ENCODE measurements at places on chromosomes 7 and 10.

- DNase-seq = no peak
Measured at GRCh38 chr7:55336540-55336939, 28.6 kb upstream of the LANCL2 start.

DNA sequence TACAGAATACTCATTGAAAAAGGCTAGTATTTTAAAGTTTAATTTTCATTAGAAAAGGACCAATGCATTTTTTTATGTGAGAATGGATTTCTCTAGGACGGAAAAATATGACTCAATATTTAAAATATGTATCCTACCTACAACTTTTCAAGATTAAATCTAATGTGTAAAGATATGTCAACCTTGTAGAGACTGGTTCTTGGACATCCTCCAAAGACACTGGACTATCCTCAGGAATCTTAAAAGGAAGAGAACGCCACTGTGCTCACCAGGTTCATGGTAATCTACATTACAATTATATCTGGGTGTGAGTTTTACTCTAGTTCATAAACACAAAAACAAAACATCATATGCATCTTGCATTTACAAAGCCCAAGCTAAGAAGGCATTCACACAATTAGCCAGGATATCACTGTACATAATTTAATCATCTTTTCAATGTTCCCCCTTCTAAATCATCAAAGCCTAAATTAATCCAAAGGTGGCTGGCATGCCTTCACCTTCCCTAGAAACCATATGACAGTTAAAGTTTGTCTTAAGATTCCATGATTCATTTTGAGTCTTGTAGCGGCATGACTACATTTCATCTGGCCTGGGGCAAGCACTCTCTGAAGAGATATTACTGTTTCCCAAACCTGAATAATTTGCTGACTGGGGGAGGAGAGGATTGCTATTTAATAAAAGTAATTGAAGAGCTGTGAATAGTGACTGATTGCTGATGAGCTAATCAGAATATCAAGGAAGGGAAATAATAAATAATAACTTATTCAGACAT lies 12.0 kb downstream of the SGCE start:
- no peak for DNase-seq

GRCh38 chr10:99531026-99531695 lies 1.6 kb upstream of the NKX2-3 start:
- no peak for DNase-seq

GRCh38 chr7:121562259-121562658 lies 166.2 kb upstream of the FAM3C start:
- no peak for DNase-seq

DNA sequence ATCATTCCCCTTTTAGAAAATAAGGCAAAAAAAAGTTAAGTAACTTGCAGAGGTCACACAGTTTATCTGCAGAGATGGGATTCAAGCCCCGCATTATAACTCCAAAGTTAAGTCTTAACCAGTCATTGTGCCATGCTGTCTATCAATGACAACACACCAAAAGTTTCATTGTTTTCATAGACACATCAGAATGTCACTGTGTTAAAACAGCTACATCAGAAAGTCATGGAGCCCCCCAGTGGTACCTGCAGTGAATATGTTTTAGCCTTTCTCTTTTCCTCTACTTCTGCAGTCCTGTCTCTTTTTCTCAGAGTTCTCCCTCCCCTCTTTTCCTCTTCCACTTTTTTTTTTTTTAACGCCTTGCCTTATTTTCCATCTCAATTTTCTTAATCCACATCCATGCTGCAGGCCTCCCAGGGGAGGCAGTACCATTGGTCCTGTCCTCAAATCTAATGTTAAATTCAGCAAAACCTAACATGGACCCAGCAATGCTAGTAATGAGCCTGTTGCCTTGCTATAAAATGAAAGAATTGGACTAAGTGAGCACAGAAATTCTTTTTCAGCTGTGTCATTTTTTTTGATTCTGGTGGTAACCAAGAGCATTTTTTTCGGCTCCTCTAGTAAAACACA lies 3.8 kb upstream of the NRCAM start:
- no peak for DNase-seq

DNA sequence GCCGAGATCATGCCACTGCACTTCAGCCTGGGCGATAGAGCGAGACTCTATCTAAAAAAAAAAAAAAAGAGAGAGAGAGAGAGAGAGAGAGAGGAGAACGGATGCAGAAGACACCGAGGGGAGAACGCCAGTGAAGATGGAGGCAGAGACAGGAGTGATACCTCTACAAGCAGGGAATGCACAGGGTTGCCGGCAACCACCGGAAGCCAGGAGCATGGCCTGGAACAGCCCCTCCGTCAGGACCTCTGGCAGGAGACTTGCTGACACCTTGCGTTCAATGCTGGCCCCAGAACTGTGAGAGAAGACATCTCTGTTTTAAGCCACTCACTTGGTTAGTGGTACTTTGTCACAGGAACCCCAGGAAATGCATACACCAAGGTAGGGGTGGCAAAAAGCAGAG lies 38.1 kb upstream of the DUSP5 start:
- no peak for DNase-seq

GRCh38 chr7:150402671-150403321 lies 23.7 kb downstream of the ZNF775 start:
- no peak for DNase-seq

GRCh38 chr7:22771194-22771871 lies 44.3 kb downstream of the IL6 start:
- no peak for DNase-seq

DNA sequence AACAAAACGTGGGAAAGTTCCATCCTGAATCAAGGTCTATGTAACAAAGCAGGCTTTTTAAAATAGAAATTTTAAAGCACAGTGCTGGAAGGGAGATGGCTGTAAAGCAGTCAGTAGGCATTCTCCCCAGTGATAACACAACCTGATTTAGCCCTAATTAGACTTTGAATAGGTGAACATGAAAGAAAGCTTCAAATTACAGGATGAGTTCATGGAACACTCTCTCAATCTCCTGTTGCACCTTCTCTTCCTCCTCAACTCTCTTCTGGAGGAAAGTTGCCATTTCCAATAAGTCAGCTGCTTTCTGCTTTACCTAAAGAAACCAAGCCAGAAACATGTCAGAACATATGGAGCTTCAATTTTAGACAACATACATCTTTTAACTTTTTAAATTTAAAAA lies 20.1 kb downstream of the SFR1 start:
- DNase-seq = no peak

DNA sequence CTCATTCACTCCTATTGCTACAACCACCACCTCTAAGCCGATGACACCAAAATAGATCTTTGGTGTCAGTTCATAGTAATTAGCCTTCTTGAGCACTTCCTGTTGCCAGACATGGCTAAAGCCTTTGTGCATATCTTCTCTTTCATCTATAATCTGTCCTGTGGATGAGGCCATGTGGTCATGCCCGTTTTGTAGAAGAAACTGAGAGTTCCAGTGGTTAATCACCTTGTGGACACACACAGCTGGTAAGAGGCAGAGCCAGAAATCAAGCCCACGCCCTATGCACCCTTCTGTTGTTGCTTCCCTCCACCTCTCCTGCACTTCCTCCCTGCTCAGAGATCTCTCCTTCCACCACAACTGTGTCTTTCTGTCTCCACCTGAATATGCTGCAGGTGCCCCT lies 285.1 kb upstream of the PFKP start:
- no peak for DNase-seq

- no peak for DNase-seq
Measured at GRCh38 chr7:107715531-107715930, 28.4 kb upstream of the CBLL1 start.

GRCh38 chr10:60734226-60734625 lies 44.1 kb upstream of the CDK1 start:
- DNase-seq = no peak

DNA sequence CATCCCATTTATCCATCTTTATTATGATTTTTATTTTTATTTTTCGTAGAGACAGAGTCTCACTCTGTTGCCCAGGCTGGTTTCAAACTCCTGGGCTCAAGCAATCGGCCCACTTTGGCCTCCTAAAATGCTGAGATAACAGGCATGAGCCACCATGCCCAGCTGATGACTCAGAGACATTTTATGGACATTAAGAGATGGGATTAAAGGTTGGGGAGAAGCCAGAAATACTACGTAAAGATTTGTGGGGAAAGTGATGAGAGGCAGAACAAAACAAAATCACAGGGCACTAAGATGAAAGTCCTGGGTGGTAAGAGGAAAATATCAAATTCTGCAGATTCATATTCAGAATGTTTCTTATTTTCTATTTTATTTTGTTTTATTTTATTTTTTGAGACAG lies 7.6 kb downstream of the WNT8B start:
- no peak for DNase-seq

- DNase-seq = no peak
Measured at GRCh38 chr10:88019753-88020152, 156.3 kb downstream of the PTEN start.

DNA sequence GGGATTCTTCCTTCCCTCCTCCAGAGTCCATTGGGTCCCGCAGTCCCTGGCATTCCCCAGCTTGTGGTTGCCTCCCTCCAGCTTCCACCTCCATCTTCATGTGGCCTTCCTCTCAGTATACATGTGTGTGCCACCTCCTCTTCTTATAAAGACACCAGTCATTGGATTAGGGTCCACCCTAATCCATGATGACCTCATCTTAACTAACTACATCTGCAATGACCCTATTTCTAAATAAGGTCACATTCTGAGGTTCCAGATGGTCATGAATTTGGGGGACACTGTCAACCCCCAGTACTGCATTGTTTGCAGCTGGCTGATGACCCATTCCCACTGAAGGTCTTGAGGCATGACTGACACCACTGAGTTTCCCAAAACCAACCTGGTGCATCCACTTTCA lies 99.0 kb downstream of the PTPRE start:
- no peak for DNase-seq

GRCh38 chr7:32259931-32260596 lies 189.9 kb upstream of the PDE1C start:
- no peak for DNase-seq

- no peak for DNase-seq
Measured at GRCh38 chr10:91271886-91272285, 51.4 kb downstream of the PCGF5 start.

DNA sequence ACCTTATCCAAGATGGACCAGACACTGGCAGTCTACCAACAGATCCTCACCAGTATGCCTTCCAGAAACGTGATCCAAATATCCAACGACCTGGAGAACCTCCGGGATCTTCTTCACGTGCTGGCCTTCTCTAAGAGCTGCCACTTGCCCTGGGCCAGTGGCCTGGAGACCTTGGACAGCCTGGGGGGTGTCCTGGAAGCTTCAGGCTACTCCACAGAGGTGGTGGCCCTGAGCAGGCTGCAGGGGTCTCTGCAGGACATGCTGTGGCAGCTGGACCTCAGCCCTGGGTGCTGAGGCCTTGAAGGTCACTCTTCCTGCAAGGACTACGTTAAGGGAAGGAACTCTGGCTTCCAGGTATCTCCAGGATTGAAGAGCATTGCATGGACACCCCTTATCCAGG lies 13.4 kb downstream of the LEP start:
- no peak for DNase-seq

- DNase-seq = no peak
Measured at GRCh38 chr7:51256209-51256781, 60.3 kb downstream of the COBL start.

DNA sequence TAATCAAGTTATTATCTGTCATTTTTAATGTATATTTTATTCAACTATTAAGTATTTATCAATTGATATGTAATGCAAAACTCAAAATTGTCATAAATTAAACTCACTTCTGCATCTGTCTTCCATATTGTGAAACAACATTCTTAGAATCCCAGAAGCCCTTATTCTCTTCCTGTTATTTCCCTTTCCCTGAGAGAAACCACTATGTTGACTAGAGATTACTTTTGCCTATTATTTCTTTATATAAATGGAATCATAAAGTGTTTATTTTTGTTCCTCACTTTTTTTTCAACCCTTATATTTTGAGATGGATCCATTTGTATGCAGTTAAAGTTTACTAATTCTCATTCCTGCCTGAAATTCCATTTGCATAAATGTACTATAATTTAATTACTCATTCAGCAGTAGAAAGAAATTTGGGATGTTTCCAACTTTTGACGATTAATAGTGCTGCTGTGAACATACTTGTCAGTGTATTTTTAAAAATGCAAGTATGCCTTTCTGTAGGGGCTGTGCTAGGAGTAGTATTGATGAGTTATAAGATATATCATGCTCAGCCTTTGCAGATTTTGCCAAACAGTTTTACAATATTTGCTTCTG lies 211.2 kb downstream of the SEMA3D start:
- DNase-seq = no peak

GRCh38 chr10:30744106-30744505 lies 114.6 kb upstream of the LYZL2 start:
- DNase-seq = no peak

DNA sequence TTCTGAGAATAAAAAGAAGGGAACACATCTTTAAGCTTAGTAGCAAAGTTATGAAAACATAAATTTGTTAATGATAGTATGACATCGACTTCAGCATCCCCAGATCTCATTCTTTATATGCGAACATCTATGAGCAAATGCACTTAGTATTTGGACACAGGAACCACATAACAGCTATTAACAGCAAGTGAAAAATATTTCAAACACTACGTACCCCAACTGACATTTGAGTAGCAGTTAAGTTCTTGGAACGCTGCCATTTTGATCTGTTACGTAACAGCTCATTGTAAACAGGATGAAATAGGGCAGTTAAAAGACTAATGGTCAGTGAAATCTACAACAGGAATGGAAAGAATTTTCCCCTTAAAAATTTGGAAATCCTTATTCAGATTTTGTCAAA lies 428.9 kb downstream of the TNS3 start:
- no peak for DNase-seq

GRCh38 chr7:105759670-105760550 lies 116.5 kb downstream of the ATXN7L1 start:
- DNase-seq = no peak

DNA sequence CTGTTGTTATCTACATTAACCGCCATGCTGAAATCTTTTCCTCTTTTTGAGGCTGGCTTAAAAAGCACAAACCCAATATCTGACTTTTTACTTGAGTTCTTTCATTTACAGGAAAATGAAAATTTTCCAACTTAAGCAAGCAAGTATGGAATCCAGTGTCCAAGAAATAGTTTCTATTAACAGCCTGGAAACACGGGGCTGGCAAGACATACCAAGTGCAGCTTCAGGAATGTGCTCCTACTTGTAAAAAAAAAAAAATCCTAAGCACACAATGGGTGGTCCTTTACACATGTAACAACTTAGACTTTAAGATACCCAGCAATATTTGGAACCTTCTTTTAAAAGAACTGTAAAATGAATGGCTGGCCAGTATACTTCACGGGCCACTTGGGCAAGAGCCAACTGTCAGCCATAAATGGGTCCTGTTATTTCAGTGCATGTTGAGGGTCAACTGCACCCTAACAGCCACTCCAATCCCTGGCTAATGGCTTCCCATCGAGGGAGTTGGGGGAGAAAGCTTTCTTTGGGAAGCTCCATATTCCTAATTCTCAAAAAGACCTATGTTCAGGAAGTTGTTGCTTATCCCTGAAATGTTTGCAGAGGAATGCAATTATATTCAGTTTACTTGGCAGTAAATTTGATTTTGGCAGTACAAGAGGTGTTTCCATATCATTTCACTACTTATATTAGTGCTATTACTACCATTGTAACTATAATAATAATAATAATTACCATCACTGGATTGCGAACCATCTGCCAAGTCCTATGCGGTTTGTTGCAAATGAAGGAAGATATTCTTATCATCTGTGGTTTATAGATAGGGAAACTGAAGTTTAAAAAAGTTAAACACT lies 236.4 kb upstream of the TMEM72 start:
- DNase-seq = no peak
